ENCODE measurements at places on chromosomes 1 and 21. TPM values are rescaled to one million over a fixed set of nuclear protein-coding genes. Genes with fewer than 3 reads are reported as not detected.
A peak's percentile ranks its signal among the peaks of the same experiment; 100 is the strongest.

The GBP7 gene
- total RNA-seq, result not detected

The DENND2D gene
- 45.0 TPM for total RNA-seq

The SAMD11 gene
- 3.0 TPM for total RNA-seq

The A3GALT2 gene
- total RNA-seq, result not detected

The TSSK3 gene
- 1.4 TPM for total RNA-seq

The SPATA45 gene
- total RNA-seq, result not detected

The IGSF21 gene
- not detected for total RNA-seq

The KRTAP13-2 gene
- not detected for total RNA-seq

The AKR1A1 gene
- total RNA-seq, result 158 TPM

The RGS1 gene
- 160 TPM for total RNA-seq

GRCh38 chr21:42569732-42570301 is 56.2 kb downstream of the SLC37A1 start:
- H3K36me3 ChIP-seq, result peaks cover 25% of the 10 kb centered on the region
- no peaks in the 10 kb centered on the region for H3K4me1 ChIP-seq
- H3K27ac ChIP-seq, result no peak overlapping the region
- peak; percentile 1 for DNase-seq
- H3K4me3 ChIP-seq, result no peak overlapping the region

DNA sequence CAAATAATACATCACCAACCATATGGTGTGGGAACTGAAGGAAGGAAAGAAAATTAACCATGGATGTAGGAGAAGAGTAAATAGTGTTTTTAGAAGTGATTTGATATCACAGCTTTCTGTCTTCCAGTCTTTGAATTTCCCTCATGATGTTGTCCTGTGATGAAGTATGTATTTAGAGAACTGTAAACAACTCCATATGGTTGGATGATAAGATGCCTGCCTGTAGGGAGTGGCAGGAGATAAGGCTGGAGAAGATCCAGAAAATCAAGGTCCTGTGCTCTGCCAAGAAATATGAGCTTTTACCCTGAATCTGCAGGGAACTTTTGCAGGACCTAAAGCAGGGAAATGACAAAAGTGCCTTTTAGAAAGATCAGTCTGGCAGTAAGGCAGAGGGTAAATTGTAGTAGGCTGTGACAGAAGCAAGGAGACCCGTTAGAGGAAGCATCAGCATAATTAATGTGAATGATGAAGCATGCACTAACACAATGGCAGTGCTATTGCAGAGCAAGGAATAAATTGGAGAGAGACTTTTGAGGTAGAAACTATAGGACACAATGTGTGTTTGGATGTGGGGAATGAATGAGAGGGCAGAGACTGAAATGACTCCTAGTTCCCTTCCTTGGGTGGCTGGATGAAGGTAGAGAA is 21.9 kb downstream of the CEPT1 start:
- H3K4me1 ChIP-seq, result peaks cover 10% of the 10 kb centered on the region
- H3K27me3 ChIP-seq, result no peaks in the 10 kb centered on the region
- DNase-seq, result no peak
- H3K4me3 ChIP-seq, result no peak overlapping the region
- H3K27ac ChIP-seq, result no peak overlapping the region

DNA sequence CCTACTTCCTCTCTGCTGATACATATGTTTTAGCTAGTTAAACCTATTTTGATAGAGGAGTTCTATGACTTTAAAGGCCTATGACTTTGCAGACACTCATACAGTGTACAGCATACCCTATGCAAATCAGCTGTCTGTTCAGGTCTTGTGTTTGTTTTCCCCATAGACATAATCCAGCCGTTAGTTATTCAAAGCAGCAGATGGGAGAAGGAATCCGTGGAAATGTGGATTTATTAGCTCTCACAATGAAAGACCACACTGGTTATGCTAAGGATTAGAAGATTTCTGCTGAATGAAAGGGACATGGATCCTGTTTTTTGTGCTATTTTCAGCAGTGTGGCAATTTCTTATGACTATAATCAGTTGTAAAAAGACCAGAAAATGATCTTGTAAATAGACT is 59.8 kb downstream of the MAST2 start:
- H3K27me3 ChIP-seq, result no peaks in the 10 kb centered on the region
- H3K4me3 ChIP-seq, result no peak overlapping the region
- H3K27ac ChIP-seq, result no peak overlapping the region
- DNase-seq, result no peak

GRCh38 chr1:201714542-201715329 is 114.2 kb upstream of the IPO9 start:
- H3K4me1 ChIP-seq, result peaks cover 50% of the 10 kb centered on the region
- peak overlapping the region; percentile 89 for H3K27ac ChIP-seq
- DNase-seq, result peak; percentile 74
- H3K27me3 ChIP-seq, result no peaks in the 10 kb centered on the region
- no peaks in the 10 kb centered on the region for H3K36me3 ChIP-seq

DNA sequence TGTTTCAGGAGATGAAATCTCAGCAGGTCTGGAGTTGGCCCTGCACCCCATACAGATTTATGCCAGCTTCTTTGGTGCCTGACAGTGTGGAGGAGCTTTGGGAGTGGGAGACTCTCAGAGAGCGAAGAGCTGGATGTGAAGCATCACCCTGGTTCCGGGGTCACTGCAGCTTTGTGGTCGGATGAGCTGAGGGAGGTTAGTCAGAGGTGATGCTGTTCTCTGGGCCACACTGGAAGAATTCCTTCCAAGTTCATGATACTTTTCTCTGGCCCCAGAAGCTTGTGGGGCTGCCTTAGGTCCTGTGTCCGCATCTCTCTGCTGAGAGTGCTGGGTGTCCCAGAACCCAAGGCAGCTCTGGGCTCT is 467.8 kb downstream of the CAMTA1 start:
- no peak overlapping the region for H3K27ac ChIP-seq
- H3K4me1 ChIP-seq, result no peaks in the 10 kb centered on the region

DNA sequence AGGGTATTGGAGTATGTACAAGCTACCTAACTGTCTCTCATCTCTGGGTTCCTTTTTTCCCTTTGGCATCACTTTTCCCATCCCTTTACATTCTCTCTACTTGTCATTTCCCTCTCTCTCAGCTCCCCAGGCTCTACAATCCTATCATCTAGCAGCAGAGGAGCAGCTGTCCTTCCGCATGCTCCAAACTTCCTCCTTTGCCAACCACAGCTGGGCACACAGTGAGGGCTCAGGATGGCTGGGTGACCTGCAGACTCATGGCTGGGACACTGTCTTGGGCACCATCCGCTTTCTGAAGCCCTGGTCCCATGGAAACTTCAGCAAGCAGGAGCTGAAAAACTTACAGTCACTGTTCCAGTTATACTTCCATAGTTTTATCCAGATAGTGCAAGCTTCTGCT is 561 bp downstream of the CD1E start:
- no peak overlapping the region for H3K4me3 ChIP-seq
- H3K36me3 ChIP-seq, result no peaks in the 10 kb centered on the region
- H3K27me3 ChIP-seq, result no peaks in the 10 kb centered on the region
- H3K4me1 ChIP-seq, result no peaks in the 10 kb centered on the region

- H3K4me3 ChIP-seq, result no peak overlapping the region
- H3K27me3 ChIP-seq, result peaks cover 12% of the 10 kb centered on the region
- H3K36me3 ChIP-seq, result no peaks in the 10 kb centered on the region
- H3K4me1 ChIP-seq, result peaks cover 12% of the 10 kb centered on the region
- H3K27ac ChIP-seq, result no peak overlapping the region
Observed at GRCh38 chr1:1291548-1292441, 11.6 kb downstream of the SCNN1D start.

DNA sequence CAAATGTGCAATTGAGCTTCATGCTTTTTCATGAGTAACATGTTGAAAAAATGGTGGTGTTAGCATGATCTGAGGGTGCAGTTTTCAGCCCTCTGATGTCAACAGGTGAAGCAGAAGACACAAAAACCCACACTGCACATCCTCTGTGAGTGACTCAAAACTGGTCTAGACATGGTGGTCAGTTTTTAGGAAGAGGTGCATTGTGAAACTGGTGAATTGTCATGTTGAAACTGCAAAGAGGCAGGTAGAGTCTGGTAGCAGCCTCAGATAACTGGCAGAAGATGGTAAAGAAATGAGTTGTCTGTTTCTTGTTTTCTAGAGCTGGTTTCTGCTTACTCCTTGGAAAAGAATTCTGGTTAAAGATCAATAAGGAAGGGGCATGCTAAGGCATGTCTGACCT is 97.3 kb upstream of the HMCN1 start:
- no peak overlapping the region for H3K27ac ChIP-seq
- H3K4me1 ChIP-seq, result no peaks in the 10 kb centered on the region
- no peak for DNase-seq

DNA sequence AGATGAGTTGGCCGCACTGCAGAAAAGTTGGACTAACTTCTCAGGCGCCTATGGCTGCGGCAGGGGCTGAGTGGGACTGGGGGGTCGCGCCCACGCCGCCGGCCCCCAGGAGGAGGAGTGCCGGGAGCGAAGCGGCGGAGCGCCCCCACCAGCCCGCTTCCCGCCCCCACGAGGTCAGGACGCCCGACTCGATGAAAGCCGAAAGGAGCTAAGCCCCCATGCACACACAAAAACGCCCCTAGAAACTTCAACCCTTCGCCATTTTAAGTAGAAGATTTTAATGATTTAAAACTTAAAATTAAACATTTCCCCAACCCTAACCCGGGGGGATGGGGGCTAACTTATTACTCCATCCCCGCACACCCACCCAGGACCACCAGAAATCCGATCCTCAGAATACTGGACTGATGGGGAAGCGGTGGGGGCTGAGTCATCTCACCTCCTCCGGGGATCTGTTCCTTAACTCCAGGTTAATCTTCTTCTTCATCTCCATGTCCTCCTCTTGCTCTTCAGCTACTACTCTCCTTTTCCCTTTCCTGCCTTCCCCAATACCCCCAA is 539 bp downstream of the ANP32E start:
- H3K4me1 ChIP-seq, result no peaks in the 10 kb centered on the region
- peak overlapping the region; percentile 99 for H3K4me3 ChIP-seq
- no peaks in the 10 kb centered on the region for H3K27me3 ChIP-seq
- peak; percentile 28 for DNase-seq

DNA sequence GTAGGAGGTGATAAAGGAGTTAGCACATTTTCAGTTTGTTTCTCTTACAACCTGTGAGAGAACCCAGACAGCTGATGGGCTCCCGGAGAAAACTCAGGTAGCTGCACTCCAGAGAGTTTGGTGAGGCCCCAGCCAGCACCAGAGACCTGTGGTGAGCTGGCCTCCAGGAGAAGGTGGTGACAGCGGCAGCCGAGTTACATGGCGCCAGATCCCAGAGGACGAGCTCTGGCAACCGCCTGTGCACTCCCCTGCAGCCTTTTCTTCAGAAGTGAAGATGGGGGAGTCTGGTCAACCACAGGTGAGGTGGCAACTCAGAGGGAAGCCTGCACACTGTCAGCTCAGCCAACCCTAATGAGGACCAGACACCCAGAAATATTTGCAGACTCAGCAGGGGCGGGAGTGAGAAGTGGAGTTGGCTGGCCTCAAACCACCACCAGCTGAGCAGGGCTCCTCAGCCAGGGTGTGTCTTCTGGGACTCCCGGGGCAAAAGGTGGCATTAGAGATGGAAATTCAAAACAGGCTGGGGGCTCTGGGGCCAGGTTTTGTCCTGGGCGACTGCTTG is 209.7 kb downstream of the SETD4 start:
- no peak for DNase-seq
- H3K27ac ChIP-seq, result no peak overlapping the region
- no peak overlapping the region for H3K4me3 ChIP-seq

GRCh38 chr1:18549906-18550305 is 69.2 kb downstream of the KLHDC7A start:
- no peaks in the 10 kb centered on the region for H3K27me3 ChIP-seq
- DNase-seq, result no peak
- H3K4me1 ChIP-seq, result peaks cover 6% of the 10 kb centered on the region

DNA sequence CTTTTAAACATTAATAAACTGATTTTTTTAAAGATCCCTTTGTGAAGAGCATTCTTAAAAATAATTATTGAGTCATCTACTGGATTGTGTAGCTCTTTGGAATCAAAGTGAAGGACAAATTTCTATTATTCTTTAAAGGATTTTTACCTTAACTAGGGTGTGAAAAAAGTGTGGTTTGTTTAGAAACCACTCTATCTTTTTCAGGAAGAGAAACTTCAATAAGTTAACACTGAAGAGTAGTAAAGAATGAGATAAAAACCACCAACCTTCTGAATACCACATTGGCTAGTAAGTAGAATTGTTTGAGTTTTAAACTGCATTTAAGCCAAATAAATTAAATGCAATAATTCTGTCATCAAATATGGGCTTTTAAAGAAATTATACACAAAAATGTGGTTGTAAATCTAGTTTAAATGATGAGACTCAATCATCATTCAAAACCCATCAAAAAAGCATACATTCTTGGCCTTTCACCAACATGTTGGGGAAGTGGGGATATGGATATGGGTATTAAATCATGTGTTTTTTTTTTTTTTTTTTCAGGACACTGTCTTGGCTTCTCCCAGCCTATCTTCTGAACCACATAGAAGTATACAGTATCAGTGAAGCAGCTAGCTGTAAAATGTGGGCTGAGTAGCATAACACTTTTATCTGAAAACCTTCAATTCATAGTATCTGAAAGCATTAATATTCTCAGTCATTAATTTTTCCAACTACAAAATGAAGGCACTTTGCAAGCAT is 4.8 kb downstream of the S1PR1 start:
- H3K4me1 ChIP-seq, result peaks cover 10% of the 10 kb centered on the region
- peaks cover 37% of the 10 kb centered on the region for H3K27me3 ChIP-seq
- DNase-seq, result no peak
- H3K36me3 ChIP-seq, result no peaks in the 10 kb centered on the region

GRCh38 chr1:77888781-77889642 is 588 bp downstream of the NEXN start:
- H3K27ac ChIP-seq, result peak overlapping the region; percentile 86
- H3K4me3 ChIP-seq, result peak overlapping the region; percentile 56
- H3K27me3 ChIP-seq, result peaks cover 10% of the 10 kb centered on the region
- peak; percentile 12 for DNase-seq
- H3K4me1 ChIP-seq, result peaks cover 6% of the 10 kb centered on the region
- H3K36me3 ChIP-seq, result no peaks in the 10 kb centered on the region

DNA sequence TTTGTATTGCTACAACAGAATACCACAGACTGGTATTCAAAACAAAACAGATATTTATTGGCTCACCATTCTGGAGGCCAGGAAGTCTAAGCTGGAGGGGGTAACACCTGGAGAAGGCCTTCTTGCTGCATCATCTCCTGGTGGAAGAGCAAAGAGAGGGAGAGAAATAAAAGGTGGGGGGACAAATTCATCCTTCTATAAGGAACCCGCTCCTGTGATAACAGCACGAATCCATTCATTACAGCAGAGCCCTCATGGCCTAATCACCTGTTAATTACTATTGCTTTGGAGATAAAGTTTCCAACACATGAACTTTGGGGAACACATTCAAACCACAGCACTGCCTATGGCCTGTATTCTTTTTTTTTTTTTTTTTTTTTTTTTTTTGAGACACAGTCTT is 5.4 kb downstream of the S100A2 start:
- H3K27me3 ChIP-seq, result no peaks in the 10 kb centered on the region
- H3K27ac ChIP-seq, result no peak overlapping the region
- H3K4me3 ChIP-seq, result no peak overlapping the region
- no peak for DNase-seq

DNA sequence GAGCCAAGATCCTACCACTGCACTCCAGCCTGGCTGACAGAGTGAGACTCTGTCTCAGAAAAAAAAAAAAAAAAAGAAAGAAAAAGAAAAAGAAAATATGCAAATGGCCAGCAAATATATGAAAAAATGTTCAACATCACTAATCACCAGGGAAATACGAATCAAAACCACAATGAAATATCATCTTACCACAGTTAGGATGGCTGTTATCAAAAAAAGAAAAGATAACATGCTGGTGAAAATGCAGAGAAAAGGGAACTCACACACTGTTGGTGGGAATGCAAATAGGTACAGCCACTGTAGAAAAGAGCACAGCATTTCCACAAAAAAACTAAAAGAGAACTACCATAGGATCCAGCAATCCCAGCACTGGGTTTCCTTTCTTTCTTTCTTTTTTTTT is 477.5 kb downstream of the SMYD3 start:
- no peaks in the 10 kb centered on the region for H3K4me1 ChIP-seq
- no peaks in the 10 kb centered on the region for H3K36me3 ChIP-seq
- DNase-seq, result no peak
- no peak overlapping the region for H3K27ac ChIP-seq
- H3K27me3 ChIP-seq, result no peaks in the 10 kb centered on the region
- no peak overlapping the region for H3K4me3 ChIP-seq
